ENCODE measurements at places on chromosomes 11 and 22. TPM values are rescaled to one million over a fixed set of nuclear protein-coding genes. Genes with fewer than 3 reads are reported as not detected.
A peak's percentile ranks its signal among the peaks of the same experiment; 100 is the strongest.

GRCh38 chr22:43094551-43094950 lies 5.4 kb upstream of the TTLL1 start:
- no peak for DNase-seq

DNA sequence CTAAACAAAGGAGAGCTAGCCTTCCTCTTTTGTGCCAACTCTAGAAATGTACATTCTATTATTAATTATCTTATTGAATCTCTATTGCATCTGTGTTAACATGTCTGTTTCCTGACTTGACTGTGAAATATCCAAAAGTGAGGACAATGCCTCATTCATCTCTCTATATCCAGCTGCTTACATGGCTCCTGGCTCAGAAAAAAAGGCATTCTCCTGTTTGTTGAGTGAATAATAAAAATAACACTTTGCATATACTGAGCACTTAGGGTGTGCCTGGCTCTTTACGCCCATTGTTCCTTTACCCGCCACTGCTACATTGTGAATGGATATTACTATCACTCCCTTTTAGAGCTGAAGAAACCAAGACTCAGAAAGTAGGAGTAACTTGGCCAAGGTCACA lies 19.9 kb downstream of the NRXN2 start:
- DNase-seq, result no peak

GRCh38 chr11:56700914-56701485 lies 2.1 kb downstream of the OR9G1 start:
- DNase-seq, result no peak

DNA sequence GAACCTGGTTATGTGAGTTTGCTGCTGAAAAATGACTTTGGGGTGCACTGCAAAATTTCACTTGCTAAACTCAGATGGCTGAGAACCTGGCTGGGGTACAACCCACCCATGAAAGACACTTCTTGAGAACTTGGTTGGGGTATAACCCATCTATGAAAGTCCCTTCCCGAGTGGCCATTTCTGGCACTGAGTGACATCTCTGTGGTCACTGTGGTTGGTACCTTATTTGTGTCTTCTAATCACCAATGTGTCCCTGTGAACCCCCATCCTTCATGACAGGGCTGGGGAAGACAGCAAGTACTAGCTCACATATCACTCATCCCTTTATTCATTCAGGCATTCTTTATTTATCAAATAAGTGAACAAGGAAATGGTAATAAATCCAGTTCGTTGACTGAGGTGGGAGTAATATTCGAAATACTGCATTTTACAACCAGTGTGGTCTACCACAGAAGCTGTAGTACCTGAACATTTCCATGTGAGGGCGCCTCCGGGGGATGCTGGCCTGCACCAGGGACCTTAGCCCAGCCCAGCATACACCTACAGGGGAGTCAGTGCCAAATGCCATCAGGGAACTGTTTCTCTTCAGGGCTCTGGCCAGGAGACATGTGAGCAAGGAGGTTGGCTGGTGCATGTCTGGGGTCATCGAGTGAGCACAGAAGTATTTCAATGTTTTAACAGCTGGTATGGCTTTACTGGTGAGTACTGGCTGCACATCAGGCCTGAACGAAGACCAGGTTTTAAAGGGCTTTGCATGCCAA lies 122.1 kb downstream of the CSNK2A3 start:
- DNase-seq, result peak; percentile 13

DNA sequence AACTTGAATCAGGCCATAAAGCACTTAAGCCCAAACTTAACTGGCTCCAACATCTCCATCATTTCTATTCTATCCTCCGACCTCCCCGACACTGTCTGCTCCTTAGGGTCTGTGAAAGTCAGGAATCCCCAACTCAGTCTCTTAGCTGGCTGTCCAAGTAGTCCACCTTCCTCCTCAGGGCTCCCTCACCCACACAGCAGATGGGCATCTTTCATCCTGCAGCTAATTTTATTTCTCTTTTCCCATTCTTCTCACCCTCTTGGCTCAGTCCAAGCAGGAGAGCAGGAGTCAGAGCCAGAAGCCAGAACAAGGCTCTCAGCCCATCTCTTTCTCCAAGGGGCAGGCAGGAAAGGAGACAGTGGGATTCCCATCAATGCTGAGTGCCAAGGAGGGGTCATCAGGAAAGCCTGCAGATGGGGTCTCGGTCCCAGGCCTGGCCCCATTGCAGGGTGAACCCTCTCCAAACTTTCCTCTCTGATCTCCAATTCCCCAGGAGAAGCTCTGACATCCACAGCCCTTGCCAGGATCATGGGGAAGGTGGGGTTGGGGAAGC lies 40.4 kb upstream of the JAM3 start:
- DNase-seq, result no peak

DNA sequence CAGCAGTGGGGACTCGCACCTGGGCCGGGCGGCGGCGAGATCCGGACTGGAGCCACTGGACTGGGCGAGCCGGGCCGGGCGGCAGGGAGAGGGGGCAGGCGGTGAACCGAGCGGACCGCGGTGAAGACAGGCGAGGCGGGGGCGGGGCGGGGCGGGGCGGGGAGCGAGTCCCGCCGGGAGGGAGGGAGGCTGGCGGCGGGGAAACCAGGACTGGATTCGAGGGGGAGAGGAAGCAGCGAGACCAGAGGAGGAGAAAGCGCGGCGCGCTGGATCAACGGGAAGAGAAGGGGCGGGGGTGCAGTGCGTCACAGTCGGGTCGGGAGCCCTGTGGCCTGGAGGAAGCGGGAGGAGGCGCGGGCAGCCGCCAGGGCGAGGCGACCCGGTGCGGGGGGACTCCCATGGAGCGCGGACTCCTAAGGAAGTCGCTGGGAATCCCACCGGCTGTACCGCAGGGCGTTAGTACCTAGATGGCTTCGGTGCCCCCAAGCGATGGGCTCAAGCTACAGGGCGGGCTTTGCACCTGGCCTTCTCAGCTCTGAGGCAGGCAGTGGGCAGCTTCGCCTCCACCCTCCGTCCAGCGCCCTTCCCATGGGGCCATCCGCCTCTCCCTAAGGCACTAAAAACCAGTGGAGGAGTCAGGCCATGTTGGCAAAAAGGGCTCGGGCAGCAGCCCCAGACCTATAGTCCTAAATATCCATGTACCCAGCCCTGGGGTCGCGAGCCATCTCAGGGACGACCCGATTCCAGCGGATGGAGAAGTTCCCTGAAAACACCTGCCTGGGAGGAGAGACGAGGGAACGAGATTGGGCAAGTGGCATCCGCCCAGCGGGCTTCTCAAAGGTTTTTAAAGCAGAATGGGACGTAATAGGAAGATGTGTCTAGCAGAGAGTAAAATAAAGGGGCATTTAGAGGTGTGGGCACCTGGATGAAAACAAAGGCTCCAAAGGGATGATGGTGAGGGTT lies at the start of gene TMEM121B:
TMEM121B (minus strand) TSS at position 128 of the 963 bp plus-strand sequence. CDS start 233 bp downstream, outside the sequence.
- peak; percentile 90 for DNase-seq

IGHMBP2 gene
- 15.3 TPM for total RNA-seq

MPZL2 gene
- 5.7 TPM for total RNA-seq

PLEKHA7 gene
- 14.9 TPM for total RNA-seq

B4GAT1 gene
- total RNA-seq, result 42.7 TPM
